NCI-H82 (cell line): ENCODE measurements at places on chromosomes 6 and 20.

DNA sequence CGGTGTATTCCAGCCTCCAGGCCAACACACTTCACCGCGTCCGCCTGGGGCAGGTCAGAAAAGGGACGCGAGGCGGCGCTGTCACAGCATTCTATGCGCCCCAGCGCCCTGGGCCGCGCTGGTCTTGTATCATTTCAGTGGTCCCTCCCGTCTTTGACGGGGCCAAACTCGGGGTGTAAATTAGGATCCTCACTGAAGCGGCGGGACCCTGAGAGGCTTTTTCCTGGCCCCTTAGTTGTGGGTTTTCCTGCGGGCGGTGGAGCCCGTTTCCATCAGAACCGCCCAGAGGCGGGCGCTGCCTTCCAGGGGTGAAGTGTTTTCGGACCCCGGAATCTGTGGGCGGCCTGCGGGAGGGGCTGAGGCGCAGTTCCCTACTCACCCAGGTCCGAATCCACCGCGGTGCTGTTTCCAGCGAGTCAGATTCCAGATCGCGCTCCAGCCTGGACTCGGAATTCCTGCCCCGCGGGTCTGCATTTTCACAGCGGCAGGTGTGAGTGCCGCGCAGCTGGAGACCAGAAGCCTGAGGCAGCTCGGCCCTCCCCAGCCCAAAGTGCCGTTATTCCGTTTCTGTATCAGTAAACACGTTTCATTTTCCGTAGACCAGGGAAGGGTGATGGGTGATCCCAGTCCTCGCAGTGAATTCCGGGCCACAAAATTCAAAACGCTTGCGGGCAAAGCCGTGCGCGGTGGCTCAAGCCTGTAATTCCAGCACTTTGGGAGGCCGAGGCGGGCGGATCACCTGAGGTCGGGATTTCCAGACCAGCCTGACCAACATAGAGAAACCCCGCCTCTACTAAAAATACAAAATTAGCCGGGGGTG lies 3.9 kb upstream of the MICB start:
- peak; percentile 86 for DNase-seq

GRCh38 chr6:87391334-87391733 lies 16.4 kb upstream of the CFAP206 start:
- peak; percentile 43 for DNase-seq

- peak; percentile 29 for DNase-seq
These were observed 13.2 kb upstream of the FRK start for GRCh38 chr6:116073765-116074440.

GRCh38 chr20:17959257-17959627 lies 9.4 kb downstream of the SNX5 start:
- DNase-seq: no peak

GRCh38 chr6:29791786-29792122 lies 35.9 kb upstream of the HLA-G start:
- DNase-seq: no peak

DNA sequence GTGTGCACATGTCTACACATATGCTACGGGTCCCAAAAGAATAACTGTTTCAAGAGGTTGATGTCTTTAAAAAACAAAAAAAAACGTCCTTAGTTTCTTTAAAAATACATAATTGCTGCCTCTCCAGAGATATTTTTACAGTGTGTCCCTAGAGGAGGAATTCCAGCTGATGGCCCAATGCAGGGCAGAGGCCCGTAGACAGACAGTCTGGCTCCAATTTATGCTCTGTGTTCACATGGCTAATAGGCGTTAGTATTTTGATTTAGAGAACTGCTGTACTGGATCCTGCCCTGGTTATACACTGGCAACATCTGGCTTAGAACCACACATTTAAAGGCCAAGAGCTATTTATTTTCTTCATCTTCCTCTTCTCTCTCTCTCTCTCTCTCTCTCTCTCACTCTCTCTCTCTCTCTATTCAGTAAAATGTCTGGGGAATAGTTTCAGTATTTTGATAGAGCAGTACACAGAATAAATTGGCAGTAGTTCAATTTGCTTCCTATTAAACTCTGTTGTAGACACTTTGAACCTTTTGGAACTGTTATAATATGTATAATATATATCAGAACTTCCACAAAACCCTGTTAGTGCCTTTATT lies 260.6 kb downstream of the EYA4 start:
- no peak for DNase-seq

GRCh38 chr6:150426198-150426597 lies 57.4 kb downstream of the IYD start:
- DNase-seq: no peak

DNA sequence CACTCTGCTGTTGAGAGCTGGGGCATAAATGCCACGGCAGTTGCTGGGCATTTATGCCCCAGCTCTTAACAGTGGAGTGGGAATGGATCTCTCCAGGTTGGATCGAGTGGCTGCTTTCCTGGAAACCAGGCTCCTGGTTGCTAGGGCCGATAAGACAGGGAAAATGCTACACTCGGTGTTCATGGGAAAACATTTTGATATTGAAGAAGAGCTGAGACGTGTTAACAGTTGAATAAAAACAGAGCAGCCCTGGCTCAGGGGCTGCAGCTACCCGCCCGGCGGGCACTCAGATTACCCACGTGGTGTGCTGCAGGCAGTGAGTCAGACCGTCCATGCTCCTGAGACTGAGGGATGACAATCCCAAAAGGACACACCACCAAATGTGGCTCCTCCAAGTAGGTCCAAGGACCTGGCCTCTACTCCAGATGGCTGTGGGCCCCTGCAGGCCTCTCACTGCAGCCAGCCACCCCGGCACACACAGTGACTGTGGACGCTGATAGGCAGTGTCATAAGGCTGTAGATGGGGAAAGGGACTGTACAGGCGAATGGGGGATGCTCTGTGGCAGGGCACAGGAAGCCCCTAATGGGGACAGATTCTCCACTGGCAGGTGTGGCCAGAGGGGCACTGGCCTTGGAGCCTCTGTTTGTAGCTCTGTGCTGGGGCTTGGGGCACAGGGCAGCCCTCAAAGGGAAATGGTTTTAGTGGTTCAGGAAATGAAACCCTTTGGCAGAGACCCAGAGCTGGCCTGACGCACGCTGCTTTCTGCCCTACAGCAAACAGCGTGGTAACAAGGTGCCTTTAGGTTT lies 237.8 kb downstream of the LY86 start:
- no peak for DNase-seq

DNA sequence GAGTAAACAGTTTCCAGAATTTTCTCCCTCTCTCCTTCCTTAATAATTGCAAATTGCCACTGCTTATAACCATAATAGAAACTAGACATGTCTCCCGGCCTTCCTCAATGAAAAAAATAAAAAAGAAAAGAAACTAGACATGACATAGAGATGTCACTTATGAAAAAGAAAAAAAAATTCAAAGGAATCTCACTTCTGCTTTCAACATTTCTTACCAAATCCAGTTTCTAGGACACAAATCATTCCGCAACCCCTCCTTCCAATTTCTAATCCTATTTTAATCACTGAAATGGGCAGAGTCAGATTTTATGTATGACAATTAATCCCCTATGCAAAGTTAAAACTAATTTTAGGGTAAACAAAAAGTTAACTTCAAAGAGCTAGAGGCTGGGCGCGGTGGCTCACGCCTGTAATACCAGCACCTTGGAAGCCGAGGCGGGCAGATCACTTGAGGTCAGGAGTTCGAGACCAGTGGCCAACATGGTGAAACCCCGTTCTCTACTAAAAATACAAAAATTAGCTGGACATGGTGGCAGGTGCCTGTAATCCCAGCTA lies 40.1 kb upstream of the EEF1A1 start:
- DNase-seq: no peak

GRCh38 chr6:12012558-12013306 lies 620 bp downstream of the HIVEP1 start:
- peak; percentile 85 for DNase-seq

- DNase-seq: no peak
These were observed 160.0 kb downstream of the SOD2 start for GRCh38 chr6:159533016-159533415.

- DNase-seq: no peak
These were observed 85.5 kb downstream of the KHDC1L start for GRCh38 chr6:73139681-73140383.

DNA sequence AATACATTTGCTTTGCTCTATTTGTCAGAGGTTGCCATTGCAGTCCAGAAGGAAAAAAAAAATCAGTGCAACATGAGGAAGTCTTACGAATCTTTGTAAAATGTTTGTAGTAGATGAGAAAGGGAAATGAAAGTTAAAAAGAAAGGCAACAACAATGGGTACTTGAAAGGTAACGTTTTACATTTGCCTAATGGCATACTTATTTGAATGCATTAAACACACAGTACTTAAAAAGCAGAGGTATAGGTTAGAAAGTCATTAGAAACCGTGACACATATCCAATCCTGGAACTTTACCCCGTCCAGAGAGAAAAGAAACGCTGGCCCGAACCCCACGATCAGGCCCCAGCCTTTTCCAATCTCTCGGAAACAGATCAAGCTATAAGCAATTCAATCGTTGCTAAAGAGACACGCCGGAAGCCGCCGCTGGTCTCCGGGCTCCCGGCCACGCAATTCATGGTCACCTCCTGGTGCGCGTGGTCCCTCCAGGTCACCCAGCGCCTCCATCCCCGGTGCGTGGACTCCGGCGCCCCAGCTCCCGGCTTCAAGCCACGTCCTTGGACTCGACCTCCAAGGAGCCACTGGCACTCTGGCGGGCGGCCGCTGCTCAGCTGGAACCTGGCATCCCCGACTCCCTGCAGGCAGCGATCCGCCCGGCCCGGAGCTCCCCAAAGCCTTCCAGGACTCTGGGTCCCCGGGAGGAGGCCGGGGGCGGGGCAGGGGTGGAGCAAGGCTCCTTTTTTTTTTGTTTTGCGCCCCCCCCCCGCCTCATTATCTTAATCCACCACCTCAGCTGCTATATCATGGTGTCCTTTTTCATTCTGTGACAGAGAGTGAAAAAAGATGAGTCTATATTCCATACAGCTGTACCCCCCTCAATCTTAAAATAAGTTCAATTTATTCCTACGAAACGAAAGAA lies at the start of gene SLC18B1:
TSS of gene SLC18B1 (minus strand) at position 687 of the 918 bp plus-strand sequence. CDS start at position 506, 181 bp downstream.
- peak; percentile 74 for DNase-seq

- no peak for DNase-seq
These were observed 5.8 kb downstream of the FLRT3 start for GRCh38 chr20:14331646-14332045.

GRCh38 chr20:36462440-36463211 lies 78.7 kb upstream of the MYL9 start:
- DNase-seq: peak; percentile 46

- DNase-seq: no peak
These were observed 3.9 kb downstream of the EPM2A start for GRCh38 chr6:145731447-145731846.

DNA sequence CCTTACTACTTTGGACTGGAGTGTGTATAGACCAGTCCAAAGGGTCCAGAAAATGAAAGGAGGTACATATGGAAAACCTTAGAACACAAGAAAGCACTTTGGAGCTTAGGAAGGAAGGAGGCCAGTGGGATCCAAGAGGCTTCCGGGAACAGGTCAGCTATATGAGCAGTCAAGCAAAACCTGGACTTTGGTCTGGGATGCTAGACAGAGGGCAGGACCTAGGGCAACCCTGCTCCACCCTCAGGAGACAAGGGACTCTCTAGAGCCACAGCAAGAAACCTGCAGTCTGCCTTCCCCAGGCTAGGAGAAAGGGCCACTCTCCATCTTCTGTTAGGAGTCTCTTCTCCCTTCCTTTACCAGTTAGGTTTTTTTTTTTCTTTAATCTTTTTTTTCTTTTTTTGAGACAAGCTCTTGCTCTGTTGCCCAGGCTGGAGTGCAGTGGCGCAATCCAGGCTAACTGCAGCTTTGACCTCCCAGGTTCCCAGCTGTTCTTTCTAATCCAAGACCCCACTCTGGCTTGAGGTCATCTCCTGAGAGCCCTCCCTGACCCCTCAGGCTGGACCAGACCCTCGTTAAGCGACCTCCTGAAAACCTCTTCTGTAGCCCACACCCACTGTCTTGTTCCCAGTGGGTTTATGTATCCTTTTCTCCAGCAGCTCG lies 4.6 kb downstream of the KCNK5 start:
- DNase-seq: no peak

- DNase-seq: no peak
These were observed 105.7 kb downstream of the RNASET2 start for GRCh38 chr6:166850677-166851076.

- no peak for DNase-seq
These were observed 10.2 kb downstream of the LAMA4 start for GRCh38 chr6:112243861-112244827.

GRCh38 chr6:29005183-29005885 lies at the start of gene ZNF311:
Gene ZNF311, minus strand, starts transcription at chr6:29005315. Its CDS starts 1,361 bp downstream, at chr6:29003954.
- DNase-seq: peak; percentile 62

DNA sequence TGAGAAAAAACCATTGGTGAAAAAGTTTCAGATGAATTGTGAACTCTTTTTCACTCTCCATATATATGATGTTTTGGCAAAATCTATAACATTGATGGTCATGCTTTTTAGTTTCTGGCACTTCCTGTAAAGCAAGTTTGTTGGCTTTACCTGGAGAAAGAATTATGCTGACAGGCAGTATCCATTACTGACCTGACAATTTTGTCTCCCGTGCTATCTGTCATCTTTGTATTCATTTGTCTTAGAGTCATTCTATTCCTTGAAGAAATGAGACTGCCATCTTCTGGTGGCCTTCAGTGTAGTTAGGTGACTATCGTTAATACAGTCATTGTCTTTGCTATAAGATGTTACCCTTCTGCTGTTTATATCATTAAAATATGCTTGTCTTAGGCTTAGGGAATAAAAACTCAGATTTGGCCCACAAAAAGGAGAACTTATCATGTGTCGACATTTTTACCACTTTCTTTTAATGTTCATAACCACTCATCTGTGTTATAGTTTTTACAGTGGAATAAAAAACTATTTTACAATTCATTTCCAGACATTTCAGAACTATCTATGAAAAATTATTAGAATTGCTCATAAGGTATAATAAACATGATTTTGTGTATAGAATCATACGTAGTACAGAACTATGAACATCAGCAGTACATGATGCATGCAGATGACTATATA lies 707.0 kb downstream of the EPM2A start:
- DNase-seq: peak; percentile 65

DNA sequence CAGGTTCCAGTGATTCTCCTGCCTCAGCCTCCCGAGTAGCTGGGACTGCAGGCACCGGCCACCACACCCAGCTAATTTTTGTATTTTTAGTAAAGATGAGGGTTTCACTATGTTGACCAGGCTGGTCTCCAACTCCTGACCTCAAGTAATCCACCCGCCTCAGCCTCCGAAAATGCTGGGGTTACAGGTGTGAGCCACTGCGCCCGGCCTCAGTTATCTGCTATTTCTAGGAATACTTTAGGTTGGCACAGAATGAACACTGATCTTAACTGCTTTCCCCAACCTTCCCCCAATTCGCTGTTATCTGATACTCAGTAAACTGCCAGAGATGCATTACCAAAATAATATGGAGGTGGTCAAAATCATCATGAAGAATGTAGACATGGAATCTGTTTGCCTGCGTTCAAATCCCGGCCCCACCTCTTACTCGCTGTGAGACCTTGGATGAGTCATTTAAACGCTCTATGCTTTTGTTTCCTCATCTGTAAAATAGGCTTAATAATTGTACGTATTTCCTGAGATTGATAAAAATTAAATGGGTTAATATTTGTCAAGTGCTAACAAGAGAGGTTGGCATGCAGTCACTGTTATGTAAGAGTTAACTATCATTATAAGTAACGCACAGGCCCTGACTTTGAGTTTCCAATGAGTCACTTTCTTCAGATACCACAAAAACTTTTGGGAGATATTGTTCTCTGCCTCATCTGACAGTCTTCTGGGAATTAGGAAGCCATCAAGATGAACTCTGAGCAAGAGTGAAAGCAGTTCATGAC lies 44.5 kb upstream of the NCOA3 start:
- DNase-seq: no peak

- DNase-seq: no peak
These were observed 115.2 kb downstream of the PSMB1 start for GRCh38 chr6:170437719-170438401.
